ENCODE measurements at places on chromosomes 2 and 18. TPM values are rescaled to one million over a fixed set of nuclear protein-coding genes. Genes with fewer than 3 reads are reported as not detected.
A peak's percentile ranks its signal among the peaks of the same experiment; 100 is the strongest.

GRCh38 chr2:54466870-54467269 lies 10.7 kb downstream of the SPTBN1 start:
- DNase-seq, result no peak

The ZNF142 gene
- total RNA-seq, result 7.3 TPM

- no peak for DNase-seq
Observed at GRCh38 chr2:23280401-23280800, 104.6 kb upstream of the KLHL29 start.

GRCh38 chr18:32576296-32576916 lies 105.7 kb upstream of the GAREM1 start:
- DNase-seq, result peak; percentile 11

- no peak for DNase-seq
Observed at GRCh38 chr2:205571360-205571959, 110.8 kb upstream of the NRP2 start.

The CYP26B1 gene
- not detected for total RNA-seq

DNA sequence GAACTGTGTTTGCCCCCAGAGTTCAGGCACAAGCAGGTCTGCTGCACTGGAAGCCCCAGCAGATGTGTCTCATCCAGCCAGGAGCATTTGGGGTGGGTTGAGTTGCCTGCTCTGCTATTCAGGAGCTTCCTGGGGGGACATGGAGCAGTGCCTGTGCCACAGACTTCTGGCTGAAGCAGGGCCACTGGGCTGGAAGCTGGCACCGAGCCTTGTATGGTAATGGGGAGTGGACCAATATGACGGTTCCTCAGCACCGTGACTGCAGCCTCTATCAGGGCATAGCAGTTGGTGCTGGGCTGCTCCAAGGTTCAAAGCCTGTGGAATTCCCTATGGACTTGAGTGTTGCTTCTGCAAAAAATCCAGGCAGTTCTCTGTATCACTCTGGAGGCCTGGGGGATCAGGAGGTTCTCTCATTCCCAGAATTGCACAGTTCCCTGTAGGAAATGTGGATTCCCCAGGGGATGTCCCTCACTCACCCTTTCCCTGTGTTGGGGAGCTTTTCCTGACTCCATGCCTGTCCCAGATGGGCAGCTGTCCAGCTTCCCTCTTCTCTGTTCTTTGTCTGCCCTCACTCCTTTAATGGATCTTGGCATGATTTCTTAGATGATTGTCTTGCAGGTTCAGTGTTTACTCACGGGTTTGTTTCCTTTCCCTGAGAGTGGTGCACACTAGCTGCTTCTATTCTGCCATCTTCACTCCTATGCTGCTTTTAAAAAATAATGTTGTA lies 37.2 kb upstream of the THSD7B start:
- DNase-seq, result no peak

DNA sequence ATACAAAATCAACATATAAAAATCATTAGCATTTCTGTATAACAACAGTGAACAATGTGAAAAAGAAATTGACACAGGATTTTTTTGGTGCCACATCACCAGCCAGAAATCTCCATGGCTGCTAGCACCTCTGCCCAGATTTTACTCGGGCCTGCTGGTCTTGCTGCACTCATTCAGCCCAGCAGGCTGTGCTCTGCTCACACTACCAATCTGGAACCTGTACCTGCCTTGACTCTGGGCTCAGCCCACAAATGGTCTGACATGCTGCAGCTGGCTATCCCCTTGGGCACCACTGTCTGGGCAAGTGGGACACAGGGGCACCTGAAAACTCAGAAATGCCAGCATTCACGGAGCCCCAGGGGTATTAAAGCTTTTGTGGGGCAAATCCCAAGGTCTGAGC lies 392.5 kb upstream of the NRXN1 start:
- DNase-seq, result peak; percentile 1

GRCh38 chr2:129167456-129167855 lies 812.0 kb upstream of the RAB6C start:
- DNase-seq, result no peak

Data from dermis microvascular lymphatic vessel endothelial cell (primary cell).